Hindlimb muscle (tissue), 1 donor: ENCODE measurements at places on chromosomes 2 and 18. TPM values are rescaled to one million over a fixed set of nuclear protein-coding genes. Genes with fewer than 3 reads are reported as not detected.

The CDH2 gene
- 3.1 TPM for polyA plus RNA-seq

The SCYGR2 gene
- polyA plus RNA-seq, result not detected

The CD207 gene
- polyA plus RNA-seq, result 0.27 TPM

DNA sequence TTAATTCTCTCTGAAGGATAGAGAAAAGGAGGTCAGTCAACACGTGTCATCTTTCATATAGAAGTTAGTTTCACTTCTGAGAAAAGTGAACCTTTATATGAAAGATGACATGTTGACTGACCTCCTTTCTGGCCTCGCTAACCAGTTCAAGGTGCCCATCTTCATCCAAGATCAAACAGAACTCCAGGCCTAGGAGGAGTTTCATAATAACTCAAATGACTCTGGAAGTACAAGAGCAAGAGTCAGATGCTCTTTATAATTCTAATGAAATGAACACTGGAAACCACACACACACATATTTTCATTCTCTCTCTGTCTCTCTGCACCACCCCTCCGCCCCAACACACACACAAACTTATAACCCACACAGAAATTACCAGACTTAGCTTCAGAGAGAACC, 16.3 kb downstream of the ANKRD44 start:
- DNase-seq, result no peak

DNA sequence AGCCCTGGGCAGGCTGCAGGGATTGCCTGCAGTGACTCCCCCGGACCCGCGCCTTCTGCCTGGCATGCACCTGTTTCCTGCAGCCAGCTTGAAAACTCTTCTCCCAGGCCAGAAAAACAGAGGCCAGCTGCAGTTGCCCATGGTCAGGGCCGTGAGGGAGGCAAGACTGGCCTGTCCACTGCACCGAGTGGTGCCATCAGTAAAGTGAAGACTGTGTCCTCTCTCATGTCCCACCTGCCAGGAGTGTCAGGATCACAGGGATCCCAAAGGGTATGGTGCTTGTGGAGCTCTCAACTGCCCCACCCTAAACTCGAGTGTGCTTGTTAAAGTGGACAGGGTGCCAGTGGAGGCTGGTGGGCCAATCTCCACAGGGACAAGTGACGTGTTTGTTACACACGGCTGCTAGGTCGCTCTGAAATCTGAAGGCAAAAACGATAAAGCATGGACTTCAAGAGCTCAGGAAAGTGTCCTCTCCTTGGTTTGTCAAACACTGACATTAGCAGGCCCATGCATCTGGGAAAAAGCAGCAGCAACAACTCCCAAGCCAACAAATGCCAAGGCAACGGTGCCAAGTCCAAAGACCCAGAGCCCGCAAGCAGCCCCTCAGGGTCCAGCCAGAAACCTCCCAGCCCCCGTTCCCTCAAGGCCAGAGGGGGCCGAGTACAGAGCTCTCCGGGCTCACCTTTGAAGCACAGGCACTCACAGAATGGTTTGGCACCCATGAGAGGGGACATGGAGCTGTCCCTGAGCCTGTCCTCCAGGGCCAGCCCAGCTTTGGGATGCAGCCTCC, 213.2 kb downstream of the HDAC4 start:
- DNase-seq, result no peak

DNA sequence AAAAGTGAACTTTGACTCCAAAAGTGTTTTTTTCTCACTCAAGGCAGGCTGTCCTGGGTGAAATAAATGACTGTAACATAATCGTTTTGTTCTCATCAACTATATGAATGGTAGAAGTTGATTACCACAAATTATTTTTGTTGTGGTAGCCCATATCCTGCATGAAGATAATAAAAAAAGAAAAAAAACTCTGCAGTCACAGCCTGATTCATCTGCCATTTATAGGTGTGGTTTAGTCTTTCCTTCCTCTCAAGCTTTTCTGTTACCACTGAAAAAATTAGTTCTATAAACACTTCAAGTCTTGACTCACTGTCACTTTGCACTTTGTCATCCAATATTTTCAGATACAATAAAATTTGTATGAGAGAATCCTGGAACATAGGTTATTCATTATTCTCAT, 522.0 kb downstream of the PLCL1 start:
- DNase-seq, result no peak

DNA sequence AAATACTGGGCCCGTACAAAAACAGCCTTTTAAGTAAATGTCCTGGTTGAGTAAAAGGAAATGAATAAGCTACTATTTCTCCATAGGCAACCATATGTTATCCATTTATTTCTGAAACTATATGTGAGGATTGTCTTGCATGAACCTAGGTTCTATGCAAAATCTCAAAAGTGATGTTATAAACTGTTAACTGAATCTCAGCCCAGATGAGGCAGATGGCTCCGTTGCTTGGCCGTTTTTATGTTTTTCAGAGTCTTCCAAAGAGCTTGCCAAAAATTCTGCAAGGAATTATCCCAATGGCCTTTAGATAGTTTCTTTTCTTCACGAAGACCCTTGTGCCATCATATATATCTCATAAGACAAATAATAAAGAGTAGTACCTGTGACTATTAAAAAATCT, 1669.5 kb upstream of the DDX18 start:
- no peak for DNase-seq

GRCh38 chr2:181122601-181123000, 142.2 kb downstream of the UBE2E3 start:
- DNase-seq, result no peak

DNA sequence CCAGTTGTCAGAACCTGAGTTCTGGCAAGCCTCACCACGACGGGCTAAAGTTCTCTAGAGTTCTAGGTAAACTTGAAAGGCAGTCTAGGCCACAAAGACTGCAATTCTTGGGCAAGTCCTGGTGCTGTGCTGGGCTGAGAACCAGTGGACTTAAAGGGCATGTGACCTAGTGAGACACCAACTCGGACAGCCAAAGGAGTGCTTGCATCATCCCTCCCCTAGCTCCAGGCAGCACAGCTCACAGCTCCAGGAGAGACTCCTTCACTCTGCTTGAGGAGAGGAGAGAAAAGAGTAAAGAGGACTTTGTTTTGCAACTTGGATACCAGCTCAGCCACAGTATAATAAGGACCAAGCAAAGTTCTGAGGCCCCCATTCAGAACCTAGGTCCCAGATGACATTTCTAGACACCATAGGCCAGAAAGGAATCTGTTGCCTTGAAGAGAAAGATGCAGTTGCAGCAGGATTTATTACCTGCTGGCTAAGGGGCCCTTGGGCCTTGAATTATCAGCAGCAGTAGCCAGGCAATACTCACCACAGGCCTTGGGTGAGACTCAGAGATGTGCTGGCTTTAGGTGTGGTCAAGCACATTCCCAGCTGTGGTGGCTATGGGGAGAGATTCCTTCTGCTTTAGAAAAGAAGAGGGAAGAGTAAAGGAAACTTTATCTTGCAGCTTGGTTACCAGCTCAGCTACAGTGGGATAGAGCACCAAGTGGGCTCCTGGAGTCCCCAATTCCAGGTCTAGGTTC, 51.8 kb downstream of the UPP2 start:
- DNase-seq, result no peak

DNA sequence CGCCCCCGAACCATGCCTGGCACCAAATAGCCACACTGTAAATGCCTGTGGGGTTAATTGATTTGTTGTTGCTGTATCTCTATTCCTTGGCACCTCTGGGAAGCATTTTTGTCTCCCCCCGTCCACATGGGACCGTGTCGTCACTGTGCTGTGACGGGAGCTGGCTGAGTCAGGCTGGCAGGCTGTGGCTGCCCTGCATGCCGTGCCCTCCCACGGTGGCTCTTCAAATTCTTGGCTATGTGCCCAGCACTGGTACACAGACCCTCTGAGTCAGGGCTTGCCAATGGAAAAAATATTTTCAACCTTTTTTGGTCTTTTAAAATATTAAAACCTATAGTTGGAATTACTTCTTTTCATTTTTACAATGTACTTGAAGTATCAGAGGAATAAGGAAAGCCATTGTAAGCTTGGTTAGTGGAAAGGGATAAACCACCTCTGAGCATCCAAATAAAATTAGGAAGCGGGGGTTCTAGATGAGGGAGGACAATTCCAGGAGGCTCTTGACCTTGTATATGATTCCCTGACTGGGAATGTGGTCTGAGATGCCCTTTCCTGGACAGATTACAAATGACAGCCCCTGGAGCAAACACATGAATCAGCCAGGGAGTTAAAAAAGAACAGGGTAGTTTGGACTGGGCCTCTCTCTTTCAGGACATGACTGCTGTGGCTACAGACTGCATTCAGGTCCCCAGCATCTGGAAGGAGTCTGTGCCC, 59.4 kb downstream of the DGKD start:
- no peak for DNase-seq

DNA sequence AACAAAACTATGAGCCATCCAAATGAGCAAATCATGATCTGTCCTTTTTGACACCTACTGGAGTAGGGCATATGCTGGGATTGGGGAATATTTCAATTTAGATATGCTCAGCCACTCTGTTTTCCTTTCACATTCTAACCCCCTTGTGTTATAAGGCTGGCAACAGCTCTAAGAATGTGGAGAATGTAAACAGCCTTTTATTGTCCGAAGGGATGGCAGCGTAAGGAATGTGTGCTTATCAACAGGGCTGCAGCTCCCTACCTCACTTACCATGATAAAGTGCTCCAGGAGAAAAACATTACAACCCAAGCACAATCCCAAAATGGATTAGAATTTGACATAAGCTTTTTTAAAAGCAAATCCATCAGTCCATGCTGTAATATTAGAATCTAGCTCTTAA, 2.2 kb downstream of the NXPH2 start:
- DNase-seq, result no peak

DNA sequence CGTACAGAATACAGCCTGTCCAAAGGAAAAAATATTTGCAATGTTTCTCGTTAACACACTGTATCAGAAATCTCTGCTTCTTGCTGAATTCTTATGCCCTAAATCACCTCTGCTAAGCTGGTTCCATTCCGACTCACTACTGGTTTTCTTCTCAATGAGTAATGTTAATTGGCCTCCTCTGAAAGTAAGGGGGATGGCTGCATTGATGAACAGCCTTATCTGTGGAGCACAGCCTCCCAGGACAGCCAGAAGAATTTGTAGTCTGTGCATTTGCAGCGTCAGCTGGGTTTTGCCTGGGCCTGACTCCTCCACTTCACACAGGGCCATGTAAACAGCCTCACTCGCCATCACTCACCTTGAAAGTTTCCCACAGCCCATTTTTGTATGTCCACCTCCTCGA, 127.7 kb downstream of the RNF152 start:
- DNase-seq, result no peak

GRCh38 chr2:62398356-62398755, 107.6 kb downstream of the TMEM17 start:
- no peak for DNase-seq

- no peak for DNase-seq
Measured at GRCh38 chr2:151518802-151519201, 109.1 kb downstream of the RIF1 start.

GRCh38 chr2:56416500-56417176, 232.8 kb downstream of the CCDC85A start:
- DNase-seq, result no peak

GRCh38 chr2:50748671-50749070, 283.3 kb downstream of the NRXN1 start:
- DNase-seq, result no peak

DNA sequence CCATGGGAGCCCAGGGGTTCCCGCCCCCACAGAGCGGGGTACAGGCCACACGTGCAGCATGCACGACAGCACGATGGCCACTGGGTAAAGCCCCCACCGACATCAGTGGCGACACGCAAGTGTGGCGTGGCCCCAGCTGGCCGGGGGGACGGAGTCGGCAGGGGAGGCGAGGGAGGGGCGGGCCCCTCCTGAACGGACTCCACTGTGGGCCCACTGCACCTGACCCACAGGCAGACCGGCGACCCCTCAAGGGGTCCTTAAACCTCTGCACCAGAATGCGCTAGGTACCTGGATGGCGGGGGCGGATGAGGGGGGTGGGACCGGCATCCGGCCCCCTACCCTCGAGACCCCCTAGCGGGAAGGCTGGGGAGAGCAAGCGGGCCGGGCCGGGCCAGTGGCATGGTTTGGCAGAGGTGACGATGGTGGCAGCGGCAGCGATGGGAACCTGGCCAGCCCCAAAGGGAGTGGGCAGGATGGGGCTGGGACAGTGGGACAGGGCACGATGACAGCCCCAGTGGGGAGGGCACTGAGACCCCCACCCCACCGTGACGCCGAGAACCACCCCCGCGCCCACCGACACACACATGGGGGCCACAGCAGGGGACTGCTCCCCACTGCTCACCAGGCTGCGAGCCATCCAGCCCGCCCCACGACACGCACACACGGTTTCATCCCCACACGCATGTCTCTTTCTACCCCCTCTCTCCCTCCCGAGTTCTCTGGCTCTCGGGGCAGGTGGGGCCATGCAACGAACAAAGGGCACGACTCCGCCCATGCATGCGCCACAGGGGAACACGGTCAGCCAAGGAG, 91.9 kb upstream of the ANKRD30BL start:
- DNase-seq, result no peak
